ENCODE measurements at places on chromosomes 7 and 10.

- DNase-seq = peak; percentile 49
These were observed 23.4 kb downstream of the PYROXD2 start for GRCh38 chr10:98391578-98391991.

DNA sequence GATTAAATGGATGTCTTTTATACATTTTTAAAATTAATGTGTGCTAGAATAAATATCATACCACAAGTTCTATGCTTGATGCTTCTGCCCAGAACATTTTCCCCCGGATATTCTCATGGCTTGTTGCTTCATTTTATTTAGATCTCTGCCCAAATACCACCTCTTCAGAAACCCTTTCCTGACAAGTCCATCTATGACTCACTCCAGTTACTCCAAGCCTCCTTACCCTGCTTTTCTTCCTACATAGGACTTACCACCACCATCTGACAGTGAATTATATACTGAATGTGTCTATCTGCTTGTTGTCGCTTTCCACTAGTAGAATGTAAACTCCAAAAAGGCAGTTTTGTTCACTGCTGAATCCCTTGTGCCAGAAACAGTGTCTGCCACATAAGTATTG, 19.1 kb upstream of the ERVW-1 start:
- DNase-seq = no peak

GRCh38 chr7:47473499-47474210, 108.3 kb downstream of the TNS3 start:
- peak; percentile 41 for DNase-seq

GRCh38 chr10:70432561-70433263, 8.8 kb downstream of the NODAL start:
- DNase-seq = peak; percentile 31

DNA sequence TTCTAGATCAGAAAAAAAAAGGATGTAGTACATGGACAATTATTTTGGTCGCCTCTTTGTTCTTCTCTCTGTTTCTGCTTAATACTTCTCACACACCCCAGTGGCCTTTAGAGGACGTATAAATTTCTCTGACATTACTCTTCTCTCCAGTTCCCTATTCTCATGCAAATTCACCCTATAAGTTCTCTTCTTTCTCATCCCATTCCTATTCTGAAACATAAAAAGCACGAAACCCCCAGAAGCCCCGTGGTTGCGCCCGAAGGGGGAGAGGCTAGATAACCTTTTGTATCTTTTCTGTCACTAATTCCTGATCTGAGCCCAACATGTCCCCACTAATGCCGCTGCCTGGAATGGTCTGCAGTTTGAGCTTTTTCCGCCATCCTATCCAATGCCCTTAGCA, 136.9 kb downstream of the SKIDA1 start:
- DNase-seq = no peak

DNA sequence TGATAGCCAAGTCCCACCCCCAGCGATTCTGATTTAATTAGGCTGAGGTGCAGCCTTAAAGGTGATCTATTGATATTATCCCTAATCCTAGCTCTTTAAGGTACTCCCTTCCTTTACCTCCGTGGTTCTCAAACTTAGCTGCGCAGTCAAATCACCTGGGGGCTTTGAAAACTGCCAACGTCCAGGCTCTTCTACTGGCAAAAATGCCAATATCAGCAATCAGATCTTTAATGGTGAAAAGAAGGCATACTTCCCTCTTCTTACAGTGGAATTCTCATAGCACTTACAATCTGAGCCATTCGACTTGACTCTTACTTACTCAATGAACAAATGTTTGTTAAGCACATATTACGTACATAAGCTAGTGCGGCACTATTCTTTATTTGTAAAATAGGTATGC, 704 bp upstream of the SLC35B4 start:
- DNase-seq = no peak

GRCh38 chr7:119596651-119597050, 676.3 kb upstream of the KCND2 start:
- DNase-seq = no peak

GRCh38 chr10:77544617-77545016, 93.0 kb downstream of the KCNMA1 start:
- no peak for DNase-seq

- DNase-seq = peak; percentile 40
These were observed 247.5 kb downstream of the MTERF1 start for GRCh38 chr7:91633013-91633441.

GRCh38 chr10:24869354-24870015, 82.9 kb downstream of the PRTFDC1 start:
- no peak for DNase-seq

- DNase-seq = peak; percentile 45
These were observed 564.3 kb upstream of the SORCS1 start for GRCh38 chr10:107728807-107729206.

DNA sequence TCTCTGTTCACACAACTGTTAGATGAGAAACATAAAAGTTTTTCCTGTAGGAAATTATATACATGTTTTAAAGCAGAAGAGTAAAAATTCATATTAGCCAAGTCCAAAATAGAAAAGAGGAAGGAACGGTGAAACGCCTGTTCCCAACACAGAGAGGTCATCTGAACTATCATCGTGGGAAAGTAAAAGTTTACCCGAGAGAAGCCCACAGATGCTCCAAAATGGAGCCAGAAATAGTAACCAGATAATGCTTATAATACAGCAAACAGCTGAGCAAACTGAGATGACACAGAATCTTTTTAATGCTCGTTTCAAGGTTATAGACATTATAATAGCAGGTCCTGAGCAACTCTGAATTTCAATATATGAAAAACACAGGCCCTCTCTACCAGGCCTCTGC, 24.5 kb downstream of the FRMD4A start:
- DNase-seq = no peak

- no peak for DNase-seq
These were observed 29.2 kb upstream of the APBB1IP start for GRCh38 chr10:26408858-26409494.

- no peak for DNase-seq
These were observed 327.2 kb downstream of the GALNT17 start for GRCh38 chr7:71459132-71459531.

DNA sequence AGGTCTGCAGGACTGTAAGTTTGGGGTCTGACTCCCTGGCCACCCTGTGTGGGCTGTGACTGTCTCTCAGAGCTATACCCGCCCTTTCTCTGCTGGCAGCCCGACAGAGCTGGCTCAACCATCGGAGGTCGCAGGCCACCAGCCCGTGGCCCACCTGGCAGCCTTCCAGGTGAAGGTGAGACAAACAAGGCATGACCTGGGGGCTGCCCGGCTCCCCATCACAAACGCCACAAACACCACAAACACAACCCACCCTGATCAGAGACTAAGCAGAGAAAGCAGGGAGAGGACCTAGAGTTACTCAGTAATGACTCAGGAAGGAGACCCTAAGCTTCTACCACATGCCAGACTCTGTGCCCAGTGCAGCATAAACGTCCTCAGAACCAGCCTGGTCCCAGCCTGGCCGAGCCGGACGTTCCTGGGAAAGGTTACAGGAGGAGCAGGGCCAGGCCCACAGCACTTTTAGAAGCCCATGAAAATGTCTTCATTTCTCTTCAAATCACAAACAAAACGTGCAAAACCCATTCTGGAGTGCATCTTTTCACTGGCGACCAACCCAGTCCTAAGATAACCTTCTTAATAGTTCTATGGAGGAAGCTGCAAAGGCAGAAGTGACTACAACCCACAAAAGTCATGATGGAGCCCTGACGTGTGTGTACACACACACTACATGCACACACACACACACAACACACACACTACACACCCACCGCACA, 66.8 kb downstream of the MKI67 start:
- DNase-seq = no peak

DNA sequence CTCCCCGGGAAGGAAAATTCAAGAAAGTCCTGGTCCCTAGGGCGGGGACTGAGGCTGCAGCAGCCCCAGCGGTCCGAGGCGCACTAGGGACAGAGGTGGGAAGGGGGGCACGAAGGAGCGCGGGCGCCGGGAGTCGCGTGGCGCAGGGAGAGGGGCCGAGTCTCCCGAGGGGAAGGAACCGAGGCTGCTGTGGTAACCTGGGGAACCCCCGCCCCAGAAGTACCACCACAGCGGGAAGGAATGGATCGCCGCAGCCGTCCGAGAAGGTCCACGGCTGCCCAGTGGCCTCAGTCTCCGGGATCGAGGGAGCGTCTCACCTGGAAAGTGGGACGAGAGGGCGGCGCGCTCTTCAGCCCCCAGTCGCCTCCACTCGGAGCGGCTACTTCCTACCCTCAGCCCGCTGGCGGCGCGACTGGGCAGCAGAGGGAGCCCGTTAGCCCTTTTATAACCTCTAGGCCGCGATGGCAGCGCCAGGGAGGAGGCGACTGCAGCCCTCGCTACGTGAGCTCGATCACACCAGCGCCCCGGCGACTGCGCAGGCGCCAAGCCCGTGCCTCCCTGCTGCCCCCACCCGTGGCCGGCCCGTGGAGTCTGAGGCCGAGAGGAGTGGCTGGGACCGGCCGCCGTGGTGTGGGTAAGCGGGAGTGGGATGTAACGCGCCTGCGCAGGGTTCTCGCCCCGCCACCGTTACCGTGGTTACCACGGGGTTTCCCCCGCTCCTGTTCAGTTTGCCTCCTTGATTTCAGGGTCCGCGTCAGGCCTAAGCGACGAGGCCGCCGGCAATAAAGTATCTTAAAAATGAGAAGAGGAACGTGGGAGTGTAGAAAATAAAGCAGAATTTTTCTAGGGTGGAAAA, at the start of gene P4HA1:
TSS of gene P4HA1 (minus strand) at position 418 of the 856 bp plus-strand sequence. CDS start 21,983 bp downstream, outside the sequence.
- peak; percentile 99 for DNase-seq

DNA sequence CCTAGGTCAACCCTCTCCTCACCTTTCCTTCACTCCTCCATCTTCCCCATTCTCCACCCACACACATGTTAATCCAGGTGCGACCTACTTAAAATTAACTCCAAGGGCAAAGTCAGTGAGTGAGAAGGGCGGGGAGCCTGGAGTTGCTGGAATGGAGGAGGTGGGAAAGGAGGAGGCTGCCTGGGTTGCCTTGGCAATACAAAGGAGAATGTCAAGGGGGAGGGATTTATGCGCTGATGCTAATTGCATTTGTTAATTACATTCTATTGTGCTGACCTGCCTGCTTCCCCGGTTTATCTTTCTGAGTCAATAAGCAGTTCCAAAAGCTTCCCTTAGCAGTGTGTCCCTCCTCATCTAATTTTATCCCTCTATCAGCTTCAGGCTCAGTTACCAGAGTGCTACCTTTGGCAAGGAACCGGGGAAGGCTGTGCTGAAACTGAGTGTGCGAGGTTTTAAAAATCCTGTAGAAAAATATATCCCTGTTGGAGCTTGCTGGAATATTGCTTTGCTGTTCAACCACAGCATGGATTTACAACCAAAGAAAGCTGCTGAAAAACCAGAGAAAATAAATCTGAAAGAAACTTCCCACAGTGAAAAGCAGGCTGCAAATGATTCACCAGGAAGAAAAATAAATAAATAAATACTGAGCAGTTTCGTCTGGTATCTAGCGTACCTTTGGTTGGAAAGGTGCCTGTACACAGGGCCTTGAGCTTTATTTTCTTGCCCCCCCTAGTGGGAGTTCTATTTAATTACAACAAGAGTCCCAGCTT, 113.2 kb upstream of the DGKB start:
- peak; percentile 82 for DNase-seq

- DNase-seq = peak; percentile 16
These were observed 324.5 kb downstream of the GFRA1 start for GRCh38 chr10:115948465-115948864.

GRCh38 chr10:80908611-80909010, 370.9 kb downstream of the SH2D4B start:
- no peak for DNase-seq

DNA sequence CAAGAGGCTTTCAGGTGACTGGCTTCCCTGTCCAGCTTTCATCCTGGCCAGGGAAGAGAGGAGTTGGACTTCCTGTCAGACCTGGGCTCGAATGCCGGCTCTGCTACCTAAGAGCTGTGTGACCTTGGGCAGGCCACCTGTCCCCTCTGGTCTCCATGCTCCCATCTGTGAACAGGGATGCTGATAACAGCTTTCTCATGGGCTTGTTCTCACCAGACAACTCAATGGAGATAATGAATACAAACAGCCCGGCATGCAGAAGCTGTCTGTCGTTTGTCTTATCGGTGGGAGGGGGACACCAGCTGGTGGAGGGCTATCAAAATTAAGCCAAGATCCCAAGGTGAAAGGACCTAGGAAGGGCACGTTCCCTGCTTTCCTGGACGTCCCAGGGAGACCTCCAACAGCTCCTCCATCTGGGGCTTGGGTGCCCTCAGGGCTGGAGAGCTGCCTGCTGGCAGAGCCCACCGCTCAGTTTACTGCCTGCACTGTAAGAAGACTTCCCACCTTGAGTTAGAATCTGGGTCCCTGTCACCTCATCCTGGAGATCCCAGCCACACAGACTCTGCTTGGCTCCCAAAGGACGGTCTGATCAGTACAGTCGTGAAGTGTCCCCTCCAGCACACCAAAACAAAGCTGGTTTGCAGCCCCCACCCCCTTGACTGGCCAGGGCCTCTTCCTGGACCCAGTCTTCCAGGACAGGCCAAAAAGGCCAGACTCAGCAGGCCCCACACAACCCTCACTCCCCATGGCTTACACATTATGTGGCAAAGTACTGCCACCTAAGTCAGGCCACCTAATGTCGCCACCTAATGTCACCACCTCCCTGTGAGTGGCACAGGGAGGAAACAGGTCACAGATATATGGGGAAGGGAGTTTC, 40.9 kb downstream of the PPIF start:
- no peak for DNase-seq

DNA sequence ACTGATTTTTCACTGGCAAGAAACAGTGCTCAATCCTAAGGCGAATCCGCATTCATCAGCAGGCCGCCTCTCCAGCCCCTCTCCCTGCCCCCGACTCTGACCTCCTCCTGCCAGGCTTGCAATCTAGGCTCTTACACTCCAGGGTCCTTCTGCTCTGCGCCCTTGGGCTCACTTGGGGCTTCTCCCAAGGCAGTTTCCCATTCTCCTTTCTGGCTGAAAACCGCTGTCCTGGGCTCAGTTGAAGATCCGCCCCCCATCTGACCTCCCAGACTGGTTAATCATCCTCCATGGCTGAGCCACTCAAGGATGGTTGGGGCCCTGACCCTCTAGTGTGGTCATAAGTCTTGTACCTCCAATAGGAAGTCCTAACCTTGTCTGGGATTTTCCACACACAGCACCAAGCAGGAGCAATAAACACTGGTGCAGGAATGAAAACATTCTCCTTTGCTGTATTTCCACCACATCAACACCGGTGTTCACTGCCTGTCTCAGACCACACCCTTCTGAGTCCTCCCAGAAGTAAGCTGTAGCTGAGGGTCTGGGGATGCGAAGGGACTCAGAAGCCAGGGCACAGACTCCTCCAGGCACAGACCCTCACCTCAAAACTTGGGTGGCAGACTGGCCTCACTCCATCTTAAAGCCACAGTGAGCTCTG, 42.4 kb downstream of the TNS3 start:
- no peak for DNase-seq

- DNase-seq = peak; percentile 38
These were observed 165.8 kb upstream of the KLF6 start for GRCh38 chr10:3950676-3951275.

- DNase-seq = no peak
These were observed 261.9 kb downstream of the MAD1L1 start for GRCh38 chr7:1970895-1971294.

DNA sequence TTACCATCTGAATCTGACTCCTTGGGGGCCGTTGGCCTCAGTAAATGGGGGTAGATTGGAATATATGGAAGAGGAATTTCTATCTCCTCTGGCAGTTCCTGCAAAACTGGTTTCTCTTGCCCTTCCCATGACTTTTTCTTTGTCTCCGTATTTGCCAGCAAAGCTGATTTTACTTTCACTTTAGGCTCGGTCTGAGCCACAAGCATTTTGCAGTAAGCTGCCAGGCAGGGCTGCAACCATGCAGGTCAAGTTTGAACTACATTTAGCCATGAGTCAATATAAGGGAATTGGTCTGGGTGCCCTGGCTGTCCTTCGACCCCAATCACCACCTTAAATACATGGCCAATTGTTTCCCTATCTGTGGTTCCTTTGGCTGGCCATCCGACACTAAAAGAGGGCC, 104.3 kb downstream of the TRIM24 start:
- DNase-seq = no peak

- DNase-seq = no peak
These were observed 51.3 kb downstream of the TSPAN12 start for GRCh38 chr7:120806669-120807068.
